ENCODE measurements at places on chromosomes 3 and 15.
A peak's percentile ranks its signal among the peaks of the same experiment; 100 is the strongest.

DNA sequence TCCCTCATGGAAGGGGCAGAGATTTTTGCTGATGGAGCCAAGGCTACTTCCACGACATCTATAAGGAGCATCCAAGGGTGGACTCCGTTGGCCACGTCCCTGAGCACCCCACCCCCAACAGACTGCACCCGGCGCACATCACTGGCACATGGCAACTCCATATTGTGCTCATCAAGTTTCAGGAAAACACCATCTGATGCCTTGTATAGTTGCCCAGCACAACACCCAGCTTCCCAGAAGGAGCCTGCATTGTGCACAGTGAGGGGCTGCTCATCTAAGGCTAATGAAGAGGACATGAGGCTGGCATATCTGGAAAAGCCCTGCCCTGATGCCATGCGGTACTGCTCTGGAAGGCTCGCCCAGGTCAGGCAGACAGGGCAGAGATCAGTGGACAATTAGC, 15.0 kb upstream of the CACNA2D2 start:
- no peak for DNase-seq

DNA sequence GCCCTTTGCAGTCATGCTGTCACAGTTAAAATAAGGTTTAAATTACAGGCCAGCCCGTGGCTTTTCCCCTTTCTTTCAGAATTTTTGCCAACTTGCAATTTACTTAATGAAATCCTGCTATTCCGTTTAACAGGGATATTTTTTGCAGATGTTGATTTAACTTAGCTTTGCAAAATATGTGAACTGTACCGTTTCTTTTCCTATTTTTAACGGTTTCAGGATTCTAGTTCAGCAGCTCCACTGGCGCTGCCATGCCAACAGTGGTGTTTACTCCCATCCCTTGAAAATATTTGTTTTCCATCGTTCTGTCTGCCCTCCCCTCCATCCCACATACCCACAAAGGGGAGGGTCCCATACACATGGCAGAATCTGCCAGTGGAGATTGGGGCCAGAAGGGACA, 54.3 kb downstream of the SMAD6 start:
- DNase-seq, result no peak

DNA sequence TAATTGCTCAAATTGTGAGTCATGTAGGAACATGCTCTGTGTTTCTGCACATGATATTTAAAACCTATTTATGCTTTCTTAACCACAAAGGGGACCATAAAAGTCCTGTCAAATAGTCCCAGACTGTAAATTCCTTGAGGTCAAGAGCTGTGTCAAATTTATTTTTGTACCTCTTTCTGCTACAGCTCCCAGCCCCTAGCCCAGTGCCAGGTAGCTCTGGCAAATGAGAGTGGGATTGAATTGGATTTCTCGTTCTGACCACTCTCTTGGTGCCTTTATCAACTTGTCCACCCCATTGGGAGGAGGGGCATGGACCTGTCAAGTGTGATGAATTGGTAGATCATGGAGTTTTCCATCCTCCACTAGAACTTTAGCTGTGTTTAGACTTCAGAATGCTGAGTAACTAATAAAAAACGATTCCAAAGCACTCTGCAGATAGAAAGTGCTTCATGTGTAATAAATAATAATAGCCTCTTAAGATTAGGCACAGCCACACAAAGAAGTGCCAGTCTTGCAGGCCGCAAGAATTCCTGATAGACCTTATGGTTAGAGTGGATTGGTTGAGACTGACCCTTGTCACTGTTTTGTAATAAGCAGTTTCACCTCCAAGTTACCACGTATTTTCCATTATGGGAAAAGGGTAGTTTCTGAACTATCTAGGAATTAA, 120.4 kb downstream of the LPP start:
- DNase-seq, result no peak

GRCh38 chr3:72185549-72186399, 400.8 kb upstream of the PROK2 start:
- DNase-seq, result no peak

- DNase-seq, result no peak
Measured at GRCh38 chr3:52232279-52233107, 6.5 kb downstream of the TWF2 start.

GRCh38 chr15:63233667-63234423, 43.6 kb upstream of the APH1B start:
- DNase-seq, result no peak

GRCh38 chr3:47956521-47956920, 59.7 kb downstream of the MAP4 start:
- peak; percentile 28 for DNase-seq

- no peak for DNase-seq
Measured at GRCh38 chr3:5292512-5292911, 105.0 kb downstream of the EDEM1 start.

DNA sequence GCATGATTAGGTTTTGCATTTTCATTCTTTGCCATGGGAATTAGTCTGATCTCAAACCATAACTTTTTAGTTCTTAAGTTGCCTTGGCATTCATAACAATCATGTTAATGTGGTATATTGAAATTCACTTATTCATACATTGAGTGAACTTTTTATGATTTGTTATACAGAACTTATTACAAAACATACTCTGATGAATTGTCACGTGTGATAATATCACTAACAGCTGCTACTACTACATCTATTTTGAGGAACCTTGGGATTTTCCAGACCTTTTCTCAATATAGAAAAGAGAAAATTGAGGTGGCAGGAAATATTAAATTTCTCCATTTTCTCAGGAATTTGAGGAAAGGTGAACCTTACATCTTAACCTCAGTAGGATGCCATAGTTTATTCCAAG, 9.2 kb downstream of the LXN start:
- DNase-seq, result no peak

GRCh38 chr3:64188810-64189560, 36.3 kb downstream of the PRICKLE2 start:
- no peak for DNase-seq

DNA sequence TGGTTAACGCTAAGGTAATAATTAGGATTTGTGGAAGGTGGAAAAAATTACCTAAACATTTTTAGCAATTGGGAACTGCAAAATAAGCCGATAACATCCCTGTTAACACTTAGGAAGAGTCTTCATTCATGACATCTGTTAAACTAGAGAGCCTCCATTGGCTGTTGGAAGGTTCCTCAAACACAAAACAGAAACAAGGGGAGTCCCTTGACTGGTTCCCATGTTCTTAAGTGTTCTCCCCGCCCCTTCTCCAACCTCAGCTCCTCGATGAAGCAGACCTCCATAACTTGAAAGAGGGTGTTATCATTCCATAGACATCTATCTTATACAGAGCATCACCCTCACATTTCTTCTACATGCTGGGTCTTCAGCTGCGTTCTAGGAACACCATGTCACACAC, 2.5 kb downstream of the SLC22A13 start:
- DNase-seq, result no peak

DNA sequence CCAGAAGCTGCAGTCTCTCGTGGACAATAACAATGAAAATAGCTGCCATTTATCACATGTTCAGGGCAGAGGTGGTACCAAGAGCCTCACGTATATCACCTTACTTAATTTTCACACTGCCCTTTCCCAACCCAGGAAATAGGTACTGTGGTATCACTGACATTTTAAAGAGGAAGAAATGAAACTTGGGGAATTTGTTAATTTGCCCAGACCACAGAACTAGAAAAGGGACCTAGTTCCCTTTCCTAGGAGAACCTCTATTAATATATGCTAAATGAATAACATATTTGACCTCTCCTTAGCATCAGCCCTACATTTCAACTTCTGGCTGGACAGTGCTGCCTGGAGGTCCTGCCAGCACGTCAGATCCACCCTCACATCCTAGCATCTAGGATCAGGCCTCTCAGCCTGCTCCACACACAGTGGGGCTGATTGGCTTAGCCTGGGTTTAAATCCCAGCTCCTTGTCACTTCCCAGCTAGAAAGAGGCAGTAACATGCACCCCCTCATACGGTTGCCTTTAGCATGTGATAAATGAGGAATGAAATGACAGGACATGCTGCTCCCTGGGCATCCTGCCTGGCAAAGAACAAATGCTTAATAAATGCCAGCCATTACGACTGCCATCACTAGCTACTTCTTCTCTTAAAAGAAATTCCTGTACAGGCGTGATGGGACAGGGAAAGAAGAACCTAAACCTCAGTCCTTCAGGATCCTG, 95.1 kb upstream of the TNFAIP8L3 start:
- DNase-seq, result no peak

- no peak for DNase-seq
Measured at GRCh38 chr3:64450396-64450956, 225.2 kb upstream of the PRICKLE2 start.

- DNase-seq, result no peak
Measured at GRCh38 chr3:42773409-42773751, 327 bp upstream of the CCDC13 start.

- no peak for DNase-seq
Measured at GRCh38 chr15:48131324-48131723, 10.5 kb downstream of the SLC24A5 start.

DNA sequence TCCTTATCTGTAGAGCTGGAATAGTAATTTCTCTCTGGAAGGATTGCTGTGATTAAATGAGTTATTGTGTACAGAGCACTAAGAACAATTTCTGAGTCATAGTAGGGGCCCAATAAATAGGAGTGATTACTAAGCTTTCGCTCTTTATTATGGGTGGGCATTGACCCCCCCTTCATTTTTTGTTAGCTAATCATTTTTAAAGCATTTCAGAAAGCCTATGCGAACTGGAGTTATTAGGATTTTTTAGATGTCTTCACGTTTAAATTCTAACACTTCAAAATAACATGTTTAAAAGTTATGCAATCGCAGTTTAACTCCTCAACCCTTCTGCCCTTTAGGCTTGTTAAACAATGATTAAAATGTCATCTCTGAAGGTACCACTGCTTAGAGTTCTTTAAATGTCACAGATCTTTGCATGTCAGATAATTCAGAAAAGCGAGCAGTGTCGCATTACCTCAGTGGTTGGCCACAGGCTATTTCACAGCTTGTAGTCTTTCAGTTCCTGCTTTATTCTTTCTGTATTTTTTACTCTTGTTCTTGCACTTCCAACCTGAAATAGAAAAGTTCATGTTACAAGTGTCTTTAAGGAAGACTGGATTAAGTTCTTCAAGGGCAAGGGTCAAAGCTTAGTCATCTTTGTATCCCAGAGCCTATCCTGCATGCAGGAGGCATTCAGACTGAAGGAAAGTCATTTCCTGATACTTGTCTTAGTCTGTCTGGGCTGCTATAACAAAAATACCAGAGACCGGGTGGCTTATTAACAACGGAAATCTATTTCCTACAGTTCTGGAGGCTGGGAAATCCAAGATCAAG, 102.9 kb downstream of the FNDC3B start:
- no peak for DNase-seq

DNA sequence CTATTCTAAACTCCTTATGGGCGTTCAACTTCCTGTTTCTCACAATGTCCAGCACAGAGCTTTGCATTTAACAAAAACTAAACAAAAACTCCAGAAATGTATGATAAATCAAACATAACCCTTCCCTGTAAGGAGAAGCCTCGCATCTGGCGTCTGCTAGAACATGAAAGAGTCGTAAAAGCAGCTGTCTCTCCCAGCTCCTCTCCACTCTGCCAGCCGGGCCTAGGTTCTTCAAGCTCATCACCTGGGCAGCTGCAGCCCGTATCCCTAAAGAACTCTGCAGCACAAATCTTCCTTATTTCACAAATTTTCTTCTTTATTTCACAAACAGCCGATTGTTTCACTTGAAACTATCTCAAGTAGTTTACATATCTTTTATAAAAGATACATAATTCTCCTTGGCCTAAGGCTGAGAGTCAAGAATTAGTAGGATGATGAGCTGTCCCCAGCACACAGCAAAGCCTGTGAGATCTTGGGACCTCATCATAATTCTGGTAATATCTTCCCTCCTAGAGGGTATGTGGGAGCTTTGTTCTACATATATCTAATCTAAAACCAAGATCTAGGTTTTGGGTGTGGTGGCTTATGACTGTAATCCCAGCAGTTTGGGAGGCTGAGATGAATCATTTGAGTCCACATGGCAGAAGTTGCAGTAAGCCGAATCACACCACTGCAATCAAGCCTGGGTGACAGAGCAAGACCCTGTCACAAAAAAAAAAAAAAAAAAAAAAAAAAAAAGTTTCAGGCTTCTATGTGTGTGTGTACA, 35.3 kb downstream of the ANXA2 start:
- DNase-seq, result no peak

- DNase-seq, result no peak
Measured at GRCh38 chr15:101394056-101394630, 95.4 kb downstream of the PCSK6 start.

DNA sequence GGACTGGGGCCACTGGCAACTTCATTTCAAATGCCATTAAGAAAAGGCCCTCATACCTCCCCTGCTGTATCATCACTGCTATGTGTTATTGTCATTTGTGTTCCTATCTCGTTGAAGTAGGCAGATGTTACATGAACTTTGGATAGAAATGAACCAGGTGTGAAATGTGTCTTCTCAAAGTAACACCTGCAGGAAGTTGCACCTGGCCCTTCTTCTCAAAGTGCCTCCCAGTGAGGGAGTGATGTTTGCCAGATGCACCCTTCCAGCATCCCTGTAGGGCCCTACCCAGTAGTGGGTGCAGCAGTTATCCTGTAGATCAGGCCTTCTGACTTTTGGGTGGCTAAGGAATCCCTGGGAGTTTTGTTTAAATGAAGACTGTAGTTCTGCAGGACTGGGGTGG, 197.7 kb upstream of the CTNNB1 start:
- DNase-seq, result no peak
